ENCODE measurements at places on chromosomes 5 and 9.

DNA sequence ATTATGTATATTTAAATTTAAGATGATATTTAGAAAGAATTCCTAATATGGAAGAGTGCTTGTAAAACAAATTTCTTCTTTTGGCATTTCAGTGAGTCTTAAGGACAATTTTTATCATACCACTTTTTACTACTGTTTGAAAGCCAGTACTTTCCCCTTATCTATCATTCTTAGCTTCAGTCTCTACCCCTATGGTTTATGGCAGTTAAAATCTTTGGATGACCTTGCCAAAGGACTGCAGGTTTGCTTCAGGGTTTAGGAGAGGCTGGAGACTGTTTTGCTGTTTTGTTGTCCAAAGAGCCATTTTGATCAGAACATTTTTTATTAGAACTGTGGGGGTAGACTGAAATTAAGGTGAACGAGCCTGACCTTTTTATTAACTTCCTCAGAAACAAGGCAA lies 30.8 kb downstream of the SLC38A9 start:
- no peak for DNase-seq

DNA sequence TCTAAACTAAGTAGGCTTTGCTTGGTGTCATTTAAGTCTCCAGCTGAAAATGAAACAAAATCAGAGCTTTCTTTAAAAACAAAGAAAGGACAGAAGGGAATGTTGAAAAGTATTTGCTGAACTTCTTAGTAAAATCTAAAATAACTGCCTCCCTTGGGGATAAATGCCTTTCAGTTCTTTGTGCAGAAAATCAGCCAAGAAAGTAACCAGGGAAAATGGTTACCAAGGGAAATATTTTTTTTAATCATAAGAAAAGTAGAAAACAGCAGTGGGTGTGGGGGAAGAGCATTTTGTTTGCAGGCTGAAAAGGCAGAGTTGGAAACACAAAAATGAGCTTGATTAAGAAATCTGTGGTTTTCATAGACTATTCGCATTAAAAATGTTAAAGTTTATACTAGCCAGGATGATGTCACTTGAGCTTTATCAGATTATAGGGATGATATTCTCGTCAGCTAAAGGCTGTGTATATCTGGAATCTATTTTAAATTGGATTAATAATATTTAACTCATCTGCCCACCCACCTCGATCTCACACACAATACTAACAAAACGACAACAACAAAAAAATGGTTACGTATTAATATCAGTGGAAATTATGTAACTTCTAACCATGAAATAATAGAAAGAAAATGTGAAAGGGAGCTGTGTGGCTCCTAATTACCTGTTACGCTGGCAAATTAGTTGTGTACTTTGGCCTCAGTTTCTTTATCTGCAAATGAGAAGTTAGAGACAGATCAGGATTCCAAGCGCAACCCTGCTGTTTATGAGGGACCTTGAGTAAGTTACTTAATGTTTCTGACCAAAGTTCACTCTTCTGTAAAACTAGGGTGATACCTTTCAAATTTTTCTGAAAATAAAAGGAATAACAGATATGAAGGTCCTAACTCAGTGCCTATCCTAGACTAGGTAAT lies at the start of gene ECM2:
Gene ECM2 (minus strand): TSS at position 51 of the 911 bp plus-strand sequence. CDS start 13,124 bp downstream, outside the sequence.
- DNase-seq: no peak

- DNase-seq: no peak
These were observed 133.6 kb downstream of the MVB12B start for GRCh38 chr9:126459965-126460843.

DNA sequence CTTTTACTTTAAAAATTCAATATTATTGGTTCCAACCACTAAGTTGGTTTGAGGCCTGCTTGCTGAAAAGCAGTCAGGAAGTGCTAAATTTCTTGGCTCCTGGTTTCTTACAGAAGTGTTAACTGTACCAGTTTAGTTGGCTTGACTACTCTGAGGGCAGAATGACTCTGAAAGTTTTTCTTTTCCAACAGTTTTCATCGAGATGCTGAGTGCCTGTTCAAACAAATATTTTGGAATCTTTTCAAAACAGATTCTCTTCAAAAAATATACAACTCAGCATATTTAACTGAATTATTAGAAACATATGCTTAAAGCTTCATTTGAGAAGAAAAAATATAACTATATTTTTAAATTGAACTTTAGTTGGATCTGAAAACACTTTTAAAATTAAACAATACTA lies 37.0 kb downstream of the SLC38A9 start:
- DNase-seq: no peak

- no peak for DNase-seq
These were observed 2.3 kb downstream of the P4HA2 start for GRCh38 chr5:132225165-132226032.

DNA sequence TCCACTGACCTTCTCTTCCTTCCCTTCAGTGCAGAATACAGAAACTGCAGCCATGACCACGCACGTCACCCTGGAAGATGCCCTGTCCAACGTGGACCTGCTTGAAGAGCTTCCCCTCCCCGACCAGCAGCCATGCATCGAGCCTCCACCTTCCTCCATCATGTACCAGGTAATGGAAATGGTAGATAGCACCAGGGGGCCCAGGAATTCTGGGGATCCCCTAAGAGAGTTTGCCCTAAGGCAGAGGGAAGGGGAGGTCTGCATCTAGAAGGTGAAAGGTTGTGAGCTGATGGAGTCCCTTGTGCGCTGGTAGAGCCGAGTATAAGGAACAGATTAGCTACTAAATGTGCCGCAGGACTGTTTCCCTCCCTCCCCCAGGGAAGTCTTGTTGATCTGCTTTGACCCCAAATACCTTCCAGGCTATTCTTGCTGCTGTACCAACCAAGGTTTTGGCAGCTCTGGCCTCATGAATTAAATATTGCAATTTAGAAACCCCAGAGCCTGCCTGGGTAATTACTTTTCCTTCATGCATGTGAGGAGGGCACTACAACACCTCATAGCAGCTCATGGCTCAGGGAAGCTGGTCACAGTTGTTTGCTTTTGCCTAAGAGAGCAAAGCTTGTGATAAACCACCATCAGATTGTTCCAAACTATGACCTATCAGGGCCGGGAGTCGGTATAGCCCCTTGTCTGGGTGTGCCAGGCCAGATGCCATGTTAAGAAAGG lies 19.6 kb downstream of the CYFIP2 start:
- DNase-seq: no peak

DNA sequence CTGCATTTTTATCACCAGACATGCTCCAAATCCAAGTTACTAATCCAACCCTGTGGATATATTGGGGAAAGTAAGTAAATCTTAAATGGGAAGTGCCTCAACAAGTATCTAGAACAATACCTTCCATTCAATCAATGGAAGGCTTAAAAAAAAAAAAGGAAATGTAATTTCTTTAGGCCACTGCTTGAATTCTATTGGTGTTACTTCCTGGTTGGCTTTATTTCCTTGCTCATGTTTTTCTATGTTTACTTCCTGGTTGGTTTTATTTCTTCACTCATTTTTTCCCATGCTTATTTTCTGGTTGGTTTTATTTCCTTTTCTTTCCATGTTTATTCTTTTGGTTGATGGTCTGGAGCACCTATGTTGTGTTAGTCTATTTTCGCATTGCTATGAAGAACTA lies 363.9 kb downstream of the KDM4C start:
- no peak for DNase-seq

- DNase-seq: no peak
These were observed 533.0 kb downstream of the TLE1 start for GRCh38 chr9:81156381-81156780.

GRCh38 chr9:673966-674526 lies 167.5 kb upstream of the DMRT1 start:
- DNase-seq: no peak

DNA sequence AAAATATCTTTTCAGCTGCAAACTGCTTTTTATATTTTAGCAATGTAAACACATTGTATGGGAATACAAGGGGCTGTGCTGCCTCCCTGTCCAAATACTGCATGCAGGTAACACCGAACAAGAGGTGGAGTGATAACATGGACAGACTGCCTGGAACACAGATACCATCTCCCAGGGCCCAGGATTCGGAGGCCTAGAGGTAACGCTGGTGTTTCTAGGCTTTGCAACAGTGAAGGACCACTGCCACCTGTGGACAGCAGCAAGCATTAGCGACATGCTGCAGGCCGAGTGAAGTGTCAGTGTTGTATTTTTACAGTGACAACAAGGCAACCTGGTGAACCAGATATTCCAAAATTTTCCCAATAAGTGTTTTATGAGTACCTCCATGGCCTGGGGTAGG lies 379.1 kb downstream of the DMRT2 start:
- no peak for DNase-seq

- no peak for DNase-seq
These were observed at the start of gene NEURL1B for GRCh38 chr5:172640822-172641358. Gene NEURL1B (plus strand): TSS chr5:172641263. CDS start chr5:172641407, 144 bp downstream.

GRCh38 chr5:60586307-60586901 lies 113.6 kb downstream of the DEPDC1B start:
- DNase-seq: no peak

DNA sequence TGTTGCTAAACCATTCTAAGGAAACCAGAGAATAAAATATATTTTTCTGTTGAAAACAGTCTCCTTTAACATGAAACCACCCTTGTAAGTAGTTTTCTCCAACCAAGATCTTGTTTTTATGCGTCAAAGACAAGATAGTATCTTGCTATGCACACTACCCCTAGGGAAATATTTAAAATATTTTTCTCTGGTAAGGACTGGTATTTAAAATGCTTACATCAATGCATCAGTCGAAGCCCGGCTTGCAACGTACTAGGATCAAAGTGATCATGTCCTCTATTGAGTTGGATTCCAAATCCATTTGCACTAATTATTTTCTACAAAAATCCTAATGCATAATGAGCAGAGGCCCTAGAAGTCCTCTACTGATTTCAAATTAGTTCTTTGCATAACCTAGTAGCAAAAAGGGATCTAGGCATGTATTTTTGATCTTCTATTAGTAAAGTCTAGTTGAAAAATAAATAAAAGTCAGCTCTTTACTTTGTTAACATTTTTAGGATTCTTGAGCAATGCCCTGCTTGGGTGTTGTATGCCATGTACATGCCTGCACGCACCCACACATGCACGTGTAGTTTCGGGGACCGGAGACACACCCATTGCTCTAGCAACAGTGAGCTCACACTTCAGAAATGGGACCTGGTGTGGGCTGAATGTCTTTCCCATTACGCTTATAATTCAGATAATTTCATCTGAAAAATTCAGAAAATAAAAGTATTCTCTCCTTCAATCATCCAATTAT lies 165.0 kb upstream of the GPR151 start:
- DNase-seq: no peak

DNA sequence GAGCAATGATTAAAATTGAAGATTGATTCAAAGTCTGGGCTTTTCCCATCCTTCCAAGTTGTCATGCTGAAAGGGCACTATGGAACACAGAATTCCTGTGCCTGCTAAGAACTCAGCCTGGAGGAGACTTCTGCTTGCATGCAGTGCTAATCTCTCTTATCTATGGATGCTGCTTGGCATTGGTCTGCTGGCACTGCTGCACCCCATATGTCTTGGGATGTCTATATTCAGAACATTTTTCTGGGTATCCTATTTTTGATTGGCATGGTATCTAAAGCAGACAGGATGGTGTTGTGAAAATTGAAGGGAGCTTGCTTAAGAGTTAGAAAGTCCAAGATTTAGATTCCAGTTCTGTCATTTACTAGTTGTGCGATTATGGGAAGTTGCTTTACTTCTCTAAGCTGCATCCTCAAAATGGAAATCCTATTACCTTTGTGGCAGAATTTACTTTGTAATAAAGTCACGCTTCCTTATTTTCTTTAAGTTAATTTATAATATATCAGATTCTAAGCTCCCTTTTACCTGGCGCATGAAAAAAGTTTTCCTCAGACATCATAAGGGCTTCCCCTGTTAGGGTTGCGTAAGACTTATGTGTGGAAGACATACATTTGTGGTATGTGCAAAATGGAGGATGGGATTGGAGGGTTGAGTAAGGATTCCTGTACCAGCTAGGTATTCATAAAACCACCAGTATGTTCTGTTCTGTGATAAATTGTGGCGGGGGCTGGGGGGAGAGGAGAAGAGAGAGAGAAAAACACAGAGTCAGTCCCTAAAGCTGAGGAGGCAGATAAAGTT lies 254.0 kb downstream of the DMAC1 start:
- DNase-seq: no peak

DNA sequence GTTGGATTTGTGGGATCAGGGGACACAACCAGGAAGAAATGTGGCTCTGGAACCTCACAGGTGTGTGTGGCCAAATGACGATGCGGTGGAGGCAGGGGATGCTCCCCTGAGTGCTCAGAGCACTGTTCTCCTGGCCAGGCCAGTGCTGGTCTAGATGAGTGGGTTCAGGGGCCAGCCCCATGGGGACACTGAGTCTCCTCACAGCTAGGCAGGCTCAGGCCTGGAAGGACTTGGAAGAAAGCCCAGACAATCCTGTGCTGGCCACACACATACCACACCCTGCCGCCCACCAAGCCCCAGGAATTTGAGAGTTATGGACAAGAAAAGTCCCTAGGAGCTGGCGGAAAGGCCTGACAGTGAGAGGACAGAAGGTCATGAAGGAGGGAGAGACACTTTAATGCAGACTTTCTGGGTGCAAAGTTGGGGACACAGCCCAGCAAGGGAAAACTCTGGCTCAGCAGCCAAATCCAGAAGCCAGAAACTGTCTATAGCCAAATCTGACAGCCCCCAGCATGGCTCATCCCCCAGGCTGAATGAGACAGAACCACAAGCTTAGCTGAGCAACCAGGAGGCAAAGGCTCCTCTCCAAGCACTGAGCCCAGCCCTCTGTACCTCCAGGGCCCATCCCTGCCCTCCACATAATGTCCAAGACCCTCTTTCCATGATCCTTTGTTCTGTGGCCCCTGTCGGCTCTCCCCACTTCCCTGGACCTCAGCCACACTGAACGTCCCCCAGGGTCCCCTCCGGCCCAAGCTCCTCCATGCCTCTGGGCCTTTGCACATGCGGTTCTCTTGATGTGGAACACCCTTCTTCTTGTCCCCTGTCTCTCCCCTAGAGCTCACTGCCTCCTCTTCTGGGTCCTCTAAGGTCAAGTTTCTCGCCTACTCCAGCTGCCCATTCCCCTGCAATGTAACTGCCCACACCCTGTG lies 22.4 kb downstream of the LHX6 start:
- no peak for DNase-seq

- DNase-seq: no peak
These were observed 45.0 kb upstream of the N4BP3 start for GRCh38 chr5:178068293-178068692.

- DNase-seq: no peak
These were observed 77.0 kb upstream of the COL5A1 start for GRCh38 chr9:134564431-134565170.

GRCh38 chr5:53368516-53368915 lies 111.9 kb upstream of the FST start:
- DNase-seq: no peak

GRCh38 chr5:54460181-54460919 lies 4.9 kb downstream of the HSPB3 start:
- no peak for DNase-seq

- DNase-seq: no peak
These were observed 433.1 kb upstream of the DMAC1 start for GRCh38 chr9:8232726-8233125.

GRCh38 chr5:117559005-117559844 lies 984.6 kb upstream of the SEMA6A start:
- no peak for DNase-seq

GRCh38 chr5:68839019-68839552 lies 254.7 kb upstream of the SLC30A5 start:
- no peak for DNase-seq

- DNase-seq: no peak
These were observed 7.1 kb downstream of the UBAP1 start for GRCh38 chr9:34185778-34186551.
